Panc1 (cell line): ENCODE measurements at places on chromosomes 5 and 9. TPM values are rescaled to one million over a fixed set of nuclear protein-coding genes. Genes with fewer than 3 reads are reported as not detected.

RNF208 gene
- 11.5 TPM for total RNA-seq

DPH7 gene
- 35.9 TPM for total RNA-seq

ARHGEF37 gene
- 3.2 TPM for total RNA-seq

PAPPA gene
- 1.2 TPM for total RNA-seq

GABRB2 gene
- total RNA-seq: not detected

LTC4S gene
- 0.69 TPM for total RNA-seq

CDO1 gene
- not detected for total RNA-seq

TCF7 gene
- 24.0 TPM for total RNA-seq

SLC34A1 gene
- total RNA-seq: not detected

CD14 gene
- 2.5 TPM for total RNA-seq

POC5 gene
- 19.7 TPM for total RNA-seq

MLLT3 gene
- 0.49 TPM for total RNA-seq

PCBD2 gene
- total RNA-seq: 19.8 TPM

GADD45G gene
- total RNA-seq: 1.2 TPM

APBA1 gene
- total RNA-seq: 0.05 TPM
